ENCODE measurements at places on chromosomes 4 and X. TPM values are rescaled to one million over a fixed set of nuclear protein-coding genes. Genes with fewer than 3 reads are reported as not detected.

The GRIA3 gene
- 0.59 TPM for total RNA-seq

The C4orf51 gene
- total RNA-seq = not detected

The RASSF6 gene
- not detected for total RNA-seq

The SOX3 gene
- total RNA-seq = not detected

The OTC gene
- not detected for total RNA-seq

The ANTXR2 gene
- 48.9 TPM for total RNA-seq

The ADH4 gene
- not detected for total RNA-seq

The JADE3 gene
- total RNA-seq = 9.5 TPM

The SMIM9 gene
- not detected for total RNA-seq

The C4orf50 gene
- 0.02 TPM for total RNA-seq

The AKAP14 gene
- not detected for total RNA-seq

The ARHGAP24 gene
- total RNA-seq = 13.3 TPM

The CT45A2 gene
- total RNA-seq = not detected

The FAM90A26 gene
- total RNA-seq = not detected

The ZAR1 gene
- not detected for total RNA-seq

The CXorf49 gene
- total RNA-seq = not detected

The DBET gene
- total RNA-seq = not detected

The RBMXL3 gene
- total RNA-seq = not detected

The CSAG3 gene
- not detected for total RNA-seq

The PDCL2 gene
- total RNA-seq = not detected

The TRAM1L1 gene
- total RNA-seq = 0.45 TPM

The CLGN gene
- 91.1 TPM for total RNA-seq

The ITIH6 gene
- not detected for total RNA-seq

The MGAT4D gene
- not detected for total RNA-seq

The ITGB1BP2 gene
- total RNA-seq = 88.6 TPM

Measured in left ventricle myocardium superior (tissue), 1 donor.